NCI-H524 treated with DMSO at 0.1 percent for 48 hours (cell line): ENCODE measurements at places on chromosomes 1 and 21.

- DNase-seq: no peak
These were observed 120.9 kb upstream of the PPP2R5A start for GRCh38 chr1:212164095-212164872.

DNA sequence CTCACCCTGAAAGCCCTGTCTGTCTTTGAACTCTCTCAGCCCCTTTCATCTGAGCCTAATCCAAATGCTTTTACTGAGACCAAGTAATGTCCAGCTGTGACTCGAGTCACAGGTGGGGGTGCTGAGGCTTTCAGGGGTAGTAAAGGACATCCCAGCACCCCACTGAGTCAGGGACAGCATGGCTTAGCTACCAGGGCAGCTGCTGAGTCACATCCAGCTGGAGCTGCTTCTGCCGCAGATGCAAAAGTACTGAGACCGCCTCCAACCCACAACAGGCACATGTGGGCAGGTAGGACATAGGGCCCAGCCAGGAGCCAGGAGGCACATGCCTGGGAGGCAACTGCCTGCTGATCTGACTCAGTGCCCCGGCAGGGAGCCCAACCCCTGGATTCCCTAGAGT, 6.7 kb upstream of the VSIG8 start:
- no peak for DNase-seq

GRCh38 chr1:53089478-53090226, 27.6 kb downstream of the PODN start:
- no peak for DNase-seq

DNA sequence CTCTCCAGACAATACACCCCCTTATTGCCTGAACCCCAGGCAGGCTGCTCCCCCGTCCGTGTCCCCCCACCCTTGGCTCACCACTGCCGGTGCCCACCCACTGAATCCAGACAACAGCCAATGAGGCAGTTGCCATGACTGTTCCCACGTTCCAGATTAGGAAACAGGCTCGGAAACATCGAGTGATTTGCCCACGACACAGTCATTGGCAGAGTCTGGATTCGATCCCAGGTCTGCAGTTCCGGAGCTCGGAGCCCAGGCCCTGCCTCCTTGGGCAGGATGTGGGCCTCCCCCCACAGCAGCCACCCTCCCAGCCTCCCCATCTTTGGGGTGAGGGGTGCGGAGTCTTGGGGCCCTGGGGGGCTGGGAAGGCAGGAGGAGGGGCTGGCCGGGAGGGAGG, 20.3 kb upstream of the CLSTN1 start:
- DNase-seq: no peak

GRCh38 chr1:116340506-116341231, 32.4 kb upstream of the ATP1A1 start:
- DNase-seq: no peak

- no peak for DNase-seq
These were observed 68.5 kb downstream of the RBM11 start for GRCh38 chr21:14284481-14284880.

DNA sequence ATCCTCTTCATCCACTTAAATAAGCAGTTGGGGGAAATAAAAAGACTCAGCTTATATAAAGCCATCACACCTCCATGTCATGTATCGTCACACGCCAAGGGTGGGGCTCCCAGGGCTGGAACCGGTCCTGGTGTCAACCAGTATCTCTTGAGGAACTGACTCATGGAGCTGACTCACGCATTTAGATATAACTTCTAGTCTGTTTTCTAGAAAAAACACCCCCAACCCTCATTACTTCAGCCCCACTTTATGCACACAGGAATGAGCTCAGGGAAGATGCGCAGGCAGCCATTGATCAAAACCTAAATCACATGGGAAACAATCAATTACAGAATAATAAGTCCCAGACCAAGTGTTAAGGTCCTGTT, 6.9 kb upstream of the IL22RA1 start:
- no peak for DNase-seq
